Sigmoid colon (tissue), 7 donors: ENCODE measurements at places on chromosomes 7 and 10. TPM values are rescaled to one million over a fixed set of nuclear protein-coding genes. Genes with fewer than 3 reads are reported as not detected.

DNA sequence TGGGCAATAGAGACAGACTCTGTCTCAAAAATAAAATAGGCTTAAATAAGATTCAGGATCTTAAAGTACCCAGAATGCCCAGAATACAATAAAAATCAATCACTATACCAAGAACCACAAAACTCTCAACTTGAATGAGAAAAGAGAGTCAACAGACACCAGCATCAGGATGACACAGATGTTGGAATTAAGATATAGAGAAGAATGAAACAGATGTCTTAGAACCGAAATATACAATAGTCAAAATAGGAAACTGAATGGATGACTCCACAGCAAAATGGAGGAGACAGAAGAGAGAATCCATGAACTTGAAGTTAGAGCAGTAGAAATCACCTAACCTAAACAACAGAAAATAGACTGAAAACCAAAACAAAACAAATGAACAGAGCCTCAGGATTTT lies 29.6 kb downstream of the POR start:
- H3K36me3 ChIP-seq: no peaks in the 10 kb centered on the region
- H3K27ac ChIP-seq: no peak overlapping the region
- H3K27me3 ChIP-seq: no peaks in the 10 kb centered on the region
- no peak overlapping the region for H3K4me3 ChIP-seq
- no peak for DNase-seq
- peaks cover 6% of the 10 kb centered on the region for H3K4me1 ChIP-seq

DNA sequence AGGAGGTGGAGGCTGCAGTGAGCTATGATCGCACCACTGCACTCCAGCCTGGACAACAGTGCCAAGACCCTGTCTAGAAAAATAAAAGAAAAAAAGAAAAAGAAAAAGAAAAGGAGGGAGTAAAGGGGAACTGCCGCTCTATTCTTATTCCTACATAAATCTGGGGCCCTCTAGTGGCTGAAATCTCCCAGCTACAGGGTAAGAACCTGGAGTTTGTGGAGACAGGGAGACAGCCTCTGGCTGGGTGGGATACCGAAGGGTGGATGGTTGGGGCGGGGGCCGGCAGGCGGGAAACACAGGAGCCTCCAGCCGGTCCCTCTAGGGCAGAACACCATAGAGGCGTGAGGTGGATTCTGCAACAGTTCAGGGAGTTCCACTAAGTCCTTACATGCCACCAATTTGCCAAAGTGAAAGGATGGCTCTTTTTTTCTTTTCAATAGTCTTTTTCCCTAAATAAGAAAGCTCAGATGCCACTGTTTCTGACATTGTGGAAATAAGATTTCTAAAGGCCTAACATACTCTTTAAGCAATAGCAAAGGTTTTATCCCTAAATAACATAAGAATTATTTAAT lies 117.3 kb downstream of the SVIL start:
- H3K27ac ChIP-seq: peak overlapping the region; percentile 70
- no peak for DNase-seq
- no peaks in the 10 kb centered on the region for H3K27me3 ChIP-seq
- no peak overlapping the region for H3K4me3 ChIP-seq

- peaks cover 39% of the 10 kb centered on the region for H3K27me3 ChIP-seq
- no peaks in the 10 kb centered on the region for H3K36me3 ChIP-seq
- peak; percentile 54 for DNase-seq
- H3K4me1 ChIP-seq: peaks cover 17% of the 10 kb centered on the region
- no peak overlapping the region for H3K27ac ChIP-seq
Observed at GRCh38 chr7:124033095-124033806, 384 bp upstream of the TMEM229A start.

GRCh38 chr10:33706191-33706590 lies 371.7 kb upstream of the NRP1 start:
- H3K27me3 ChIP-seq: no peaks in the 10 kb centered on the region
- H3K4me3 ChIP-seq: no peak overlapping the region
- no peak overlapping the region for H3K27ac ChIP-seq
- peak; percentile 85 for DNase-seq
- H3K36me3 ChIP-seq: no peaks in the 10 kb centered on the region

DNA sequence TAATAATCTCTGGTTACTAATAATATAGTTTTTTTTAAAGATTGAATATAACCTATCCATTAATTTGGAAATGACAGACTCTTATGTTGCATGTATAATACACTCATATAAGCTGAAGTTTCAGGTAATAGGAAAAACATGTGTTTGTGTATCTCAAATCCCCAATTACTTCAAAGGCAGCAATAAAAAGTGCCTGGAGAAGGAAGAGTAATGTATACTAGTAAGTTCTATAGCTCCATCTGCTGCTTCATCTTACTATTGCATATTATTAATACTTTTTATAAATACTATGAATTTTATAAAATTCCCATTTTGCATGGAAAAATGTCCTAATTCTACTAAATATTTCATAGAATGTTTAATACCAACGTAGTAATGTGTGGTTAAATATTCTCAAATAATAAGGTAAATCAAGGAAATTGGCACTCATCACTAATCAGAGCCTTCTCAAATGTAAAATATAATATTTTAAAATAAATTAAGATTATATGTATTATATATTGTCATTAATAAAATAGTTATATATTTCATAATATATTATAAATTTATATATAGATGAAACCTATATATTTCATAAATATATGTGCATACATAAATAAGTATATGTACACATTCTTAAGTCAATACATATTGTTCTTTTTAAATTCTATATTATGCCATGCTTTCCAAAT lies 311.9 kb downstream of the HGF start:
- H3K4me1 ChIP-seq: no peaks in the 10 kb centered on the region
- H3K4me3 ChIP-seq: no peak overlapping the region
- DNase-seq: no peak
- no peaks in the 10 kb centered on the region for H3K27me3 ChIP-seq
- H3K27ac ChIP-seq: no peak overlapping the region

- H3K4me1 ChIP-seq: no peaks in the 10 kb centered on the region
- H3K27me3 ChIP-seq: no peaks in the 10 kb centered on the region
- no peak overlapping the region for H3K4me3 ChIP-seq
- DNase-seq: no peak
- no peaks in the 10 kb centered on the region for H3K36me3 ChIP-seq
Observed at GRCh38 chr10:106682175-106682574, 482.3 kb downstream of the SORCS1 start.

DNA sequence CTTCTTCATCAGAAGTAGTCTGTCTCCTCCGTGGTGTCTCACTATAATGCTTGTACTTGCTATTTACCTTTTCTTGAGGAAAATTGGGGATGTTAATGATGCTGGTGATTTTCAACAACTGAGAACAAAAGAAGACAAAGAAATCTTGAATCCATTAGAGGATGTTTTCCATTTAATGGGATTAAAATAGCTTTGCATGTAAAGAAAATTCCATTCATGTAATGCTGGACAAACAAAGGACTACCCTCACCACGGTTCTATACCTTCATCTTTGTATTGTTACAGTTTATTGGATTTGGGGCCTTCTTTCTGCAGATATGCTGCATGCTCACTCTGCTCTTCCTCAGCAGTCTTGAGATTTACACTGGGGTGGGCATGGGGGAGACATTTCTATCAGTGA lies 128.4 kb downstream of the WNT2 start:
- H3K36me3 ChIP-seq: no peaks in the 10 kb centered on the region
- no peak overlapping the region for H3K27ac ChIP-seq
- no peaks in the 10 kb centered on the region for H3K27me3 ChIP-seq
- no peak for DNase-seq

DNA sequence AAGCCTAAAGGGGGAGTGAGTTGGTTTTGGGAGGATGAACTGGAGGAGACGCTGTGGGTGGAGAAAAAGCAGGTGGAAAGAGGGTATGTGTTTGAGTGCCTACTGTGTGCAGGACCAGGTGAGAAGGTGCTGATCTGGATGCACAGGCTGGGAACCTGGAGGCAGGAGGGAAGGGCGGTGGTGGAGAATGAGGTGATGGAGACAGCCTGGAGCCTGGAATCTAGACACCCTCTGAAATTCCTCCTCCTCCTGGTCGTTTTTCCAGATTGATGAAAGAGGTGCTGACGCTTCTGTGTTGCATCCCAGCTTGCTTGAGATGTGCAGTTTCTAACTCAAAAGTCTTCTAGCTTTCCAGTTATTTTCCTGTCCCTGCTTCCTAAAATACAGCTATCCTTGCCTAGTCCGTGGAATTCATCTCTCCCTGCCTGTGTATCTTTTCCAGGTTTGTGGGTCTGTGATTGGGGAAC lies 67.5 kb downstream of the LRMDA start:
- no peak overlapping the region for H3K4me3 ChIP-seq

GRCh38 chr10:122282909-122283308 lies 11.8 kb downstream of the BTBD16 start:
- H3K27me3 ChIP-seq: no peaks in the 10 kb centered on the region
- H3K27ac ChIP-seq: no peak overlapping the region
- peaks cover 26% of the 10 kb centered on the region for H3K4me1 ChIP-seq
- DNase-seq: peak; percentile 2

DNA sequence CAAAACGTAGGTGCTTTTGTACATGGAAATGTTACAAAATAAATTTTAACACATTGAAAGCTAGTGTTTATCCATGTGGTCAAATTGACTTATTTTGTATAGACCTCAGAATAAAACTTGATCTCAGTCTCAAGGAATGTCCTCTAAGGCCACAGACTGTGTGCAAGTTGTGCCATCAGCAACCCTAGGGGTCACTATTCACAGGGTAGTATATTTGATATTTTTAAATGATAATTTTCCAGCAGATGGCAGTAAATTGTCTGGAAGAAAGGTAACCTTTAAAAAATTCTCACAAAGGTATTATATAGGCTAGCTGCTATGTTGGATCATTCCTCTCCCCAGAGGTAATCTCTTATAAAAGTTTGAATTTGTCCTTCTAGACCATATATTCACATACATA lies 12.9 kb upstream of the SNX10 start:
- no peaks in the 10 kb centered on the region for H3K27me3 ChIP-seq
- no peak overlapping the region for H3K27ac ChIP-seq
- H3K36me3 ChIP-seq: no peaks in the 10 kb centered on the region
- DNase-seq: no peak
- H3K4me1 ChIP-seq: no peaks in the 10 kb centered on the region
- H3K4me3 ChIP-seq: no peak overlapping the region

- H3K4me3 ChIP-seq: no peak overlapping the region
- H3K36me3 ChIP-seq: no peaks in the 10 kb centered on the region
- H3K4me1 ChIP-seq: no peaks in the 10 kb centered on the region
- H3K27ac ChIP-seq: no peak overlapping the region
Observed at GRCh38 chr10:110372656-110373055, 67.9 kb upstream of the SMNDC1 start.

- DNase-seq: no peak
- no peaks in the 10 kb centered on the region for H3K36me3 ChIP-seq
- H3K4me3 ChIP-seq: no peak overlapping the region
- no peak overlapping the region for H3K27ac ChIP-seq
Observed at GRCh38 chr7:122219253-122219865, 75.3 kb upstream of the AASS start.

GRCh38 chr10:16367621-16368292 lies 69.1 kb upstream of the PTER start:
- H3K27ac ChIP-seq: no peak overlapping the region
- no peaks in the 10 kb centered on the region for H3K36me3 ChIP-seq
- H3K4me3 ChIP-seq: no peak overlapping the region
- DNase-seq: no peak

The TEX47 gene
- total RNA-seq: not detected

The ZC3HAV1L gene
- 16.9 TPM for total RNA-seq

The ENTPD1 gene
- total RNA-seq: 28.2 TPM

The TUBAL3 gene
- total RNA-seq: not detected

The ZNF425 gene
- total RNA-seq: 2.9 TPM

The NKX2-3 gene
- total RNA-seq: 35.2 TPM

The ASB13 gene
- total RNA-seq: 16.1 TPM

The ZWINT gene
- 5.7 TPM for total RNA-seq
